Fibroblast of skin of scalp (primary cell): ENCODE measurements at places on chromosomes 1 and 21.

DNA sequence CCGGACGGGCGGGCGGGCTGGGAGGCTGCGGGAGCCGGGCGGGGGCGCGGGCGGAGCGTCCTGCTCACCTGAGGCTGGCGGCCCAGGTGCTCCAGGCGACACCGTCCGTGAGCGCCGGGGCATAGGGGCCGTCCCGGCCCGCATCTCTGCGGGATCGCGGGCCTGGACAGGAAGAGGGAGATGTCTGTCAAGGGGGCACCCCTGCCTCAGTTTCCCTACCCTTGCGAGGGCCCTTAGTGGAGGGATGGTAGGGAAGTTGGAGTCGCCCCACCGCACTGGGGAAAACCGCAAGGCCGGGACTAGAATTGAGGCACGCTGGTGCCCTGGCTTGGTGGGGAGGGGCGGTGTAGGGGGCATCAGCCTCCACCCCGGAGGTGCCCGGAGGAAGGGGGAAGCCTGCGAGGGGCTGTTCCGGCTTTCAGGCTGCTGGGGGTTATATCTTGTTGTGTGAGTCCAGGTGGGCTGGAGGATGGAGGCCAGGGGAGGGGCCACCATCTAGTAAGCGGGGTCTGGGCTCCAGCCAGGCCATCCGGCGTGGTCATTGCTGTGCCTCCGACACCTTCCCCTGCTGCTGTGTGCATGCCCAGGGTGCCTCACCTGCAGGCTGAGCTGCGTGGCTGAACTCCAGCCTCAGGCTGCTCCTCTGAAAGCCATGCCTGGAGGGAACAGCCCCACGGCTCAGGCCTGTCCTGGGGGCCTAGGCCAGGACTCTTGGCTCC lies 580 bp downstream of the VWA1 start:
- no peak for DNase-seq

DNA sequence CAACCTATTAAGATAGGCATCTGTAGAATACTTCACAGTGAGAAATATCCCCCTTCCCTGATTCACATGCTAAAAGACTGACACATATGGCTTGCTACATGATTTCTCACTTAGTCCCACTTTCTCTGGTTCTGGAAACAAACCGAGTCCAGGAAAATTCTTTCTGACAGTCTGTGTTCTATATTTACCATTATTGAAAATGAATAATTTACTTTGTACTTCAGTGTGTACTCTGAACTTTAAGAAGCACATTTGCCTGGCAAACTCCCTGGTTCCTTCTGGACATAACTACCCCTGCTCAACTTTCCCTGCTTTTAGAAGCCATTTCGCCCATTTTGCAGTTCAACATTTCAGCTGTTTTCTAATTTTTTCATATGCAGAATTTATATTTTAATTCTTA lies 53.6 kb downstream of the APCS start:
- no peak for DNase-seq

- no peak for DNase-seq
Measured at GRCh38 chr1:199149591-199149990, 510.8 kb downstream of the PTPRC start.

GRCh38 chr1:115295904-115296696 lies 41.9 kb downstream of the NGF start:
- DNase-seq, result peak; percentile 71

GRCh38 chr1:26477446-26478152 lies 5.4 kb downstream of the HMGN2 start:
- DNase-seq, result no peak
